Left hindlimb (tissue), 1 donor: ENCODE measurements at places on chromosomes 5 and 9.

DNA sequence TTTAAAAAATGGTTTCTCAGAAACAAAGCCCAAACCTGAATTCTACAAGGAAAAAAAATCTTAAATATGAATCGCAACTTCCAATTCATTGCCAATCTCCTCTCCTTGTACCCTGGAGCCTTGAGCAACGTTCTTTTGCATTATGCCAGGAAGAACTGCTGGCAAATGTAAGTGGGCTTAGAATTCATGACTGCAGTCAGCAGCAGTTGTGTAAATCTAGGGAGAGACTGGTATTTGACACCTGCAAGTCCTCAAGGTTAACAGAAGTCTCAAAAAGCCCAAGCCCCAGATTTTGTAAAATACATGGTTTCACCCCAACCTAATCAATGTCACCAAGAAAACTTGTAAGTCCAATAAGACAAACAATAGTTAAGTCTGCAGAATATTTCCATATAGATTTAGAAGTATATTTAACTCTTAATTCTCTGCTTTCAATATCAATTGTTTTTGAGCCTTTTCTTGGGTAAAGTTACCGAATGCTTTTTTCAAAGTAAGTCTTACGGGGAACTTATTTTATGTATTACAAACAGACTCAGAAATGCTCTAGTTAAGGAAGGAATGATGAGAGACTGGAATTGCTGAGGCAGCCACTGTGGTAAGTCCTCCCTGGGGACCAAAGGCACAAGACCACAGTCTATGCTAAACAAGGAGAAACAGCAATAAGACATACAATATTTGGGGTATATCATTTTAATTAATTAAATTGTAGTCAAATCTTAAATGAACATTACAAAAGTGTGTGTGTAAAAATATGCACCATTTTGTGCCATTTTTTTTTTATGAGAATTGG lies 31.3 kb downstream of the ELL2 start:
- DNase-seq: no peak

- DNase-seq: no peak
These were observed 90.0 kb upstream of the PLPPR1 start for GRCh38 chr9:100938507-100938906.

DNA sequence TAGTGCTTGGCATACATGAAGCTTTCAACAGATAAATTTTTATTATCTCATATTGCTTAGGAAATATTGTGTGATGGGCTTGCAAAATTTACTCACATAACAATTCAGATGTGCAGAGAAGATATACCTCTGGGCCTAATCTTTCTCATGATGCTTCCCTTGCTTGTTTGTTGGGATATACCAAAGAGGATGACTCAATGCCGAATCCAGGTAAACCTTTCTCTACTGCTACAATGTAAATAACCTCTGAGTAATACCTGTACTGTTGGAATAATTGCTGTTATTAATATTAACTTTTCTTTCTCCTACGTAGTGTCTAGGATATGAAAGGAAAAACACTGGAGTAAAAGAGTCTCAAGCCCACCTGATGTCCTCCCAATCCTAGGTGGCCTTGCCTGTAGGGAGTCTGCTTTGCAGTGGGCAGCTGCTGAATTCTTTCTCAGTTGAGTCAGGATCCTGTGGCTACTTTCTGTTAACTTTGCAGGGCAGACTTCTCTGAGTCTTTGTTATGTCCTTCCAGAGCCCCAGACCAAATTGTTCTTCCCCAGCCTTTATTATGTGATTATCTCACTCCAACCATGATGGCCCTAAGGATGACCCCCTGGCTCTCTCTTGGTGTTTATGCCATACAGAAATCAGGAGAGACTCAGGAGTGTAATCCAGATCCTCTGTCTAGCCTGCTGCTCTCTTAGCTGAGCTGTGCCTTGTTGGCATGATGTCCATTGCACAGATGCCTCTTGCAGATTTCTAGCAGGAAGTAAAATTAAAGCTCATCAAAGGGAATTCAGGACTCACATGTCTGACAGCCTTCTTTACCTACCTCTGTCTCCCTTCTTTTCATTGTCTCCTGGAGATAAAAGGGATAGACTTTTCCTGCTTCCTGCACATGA lies 208.1 kb downstream of the SNX18 start:
- DNase-seq: no peak

GRCh38 chr5:151718153-151718552 lies 31.4 kb upstream of the SPARC start:
- no peak for DNase-seq

GRCh38 chr5:177425196-177425800 lies 1.2 kb upstream of the GRK6 start:
- no peak for DNase-seq

DNA sequence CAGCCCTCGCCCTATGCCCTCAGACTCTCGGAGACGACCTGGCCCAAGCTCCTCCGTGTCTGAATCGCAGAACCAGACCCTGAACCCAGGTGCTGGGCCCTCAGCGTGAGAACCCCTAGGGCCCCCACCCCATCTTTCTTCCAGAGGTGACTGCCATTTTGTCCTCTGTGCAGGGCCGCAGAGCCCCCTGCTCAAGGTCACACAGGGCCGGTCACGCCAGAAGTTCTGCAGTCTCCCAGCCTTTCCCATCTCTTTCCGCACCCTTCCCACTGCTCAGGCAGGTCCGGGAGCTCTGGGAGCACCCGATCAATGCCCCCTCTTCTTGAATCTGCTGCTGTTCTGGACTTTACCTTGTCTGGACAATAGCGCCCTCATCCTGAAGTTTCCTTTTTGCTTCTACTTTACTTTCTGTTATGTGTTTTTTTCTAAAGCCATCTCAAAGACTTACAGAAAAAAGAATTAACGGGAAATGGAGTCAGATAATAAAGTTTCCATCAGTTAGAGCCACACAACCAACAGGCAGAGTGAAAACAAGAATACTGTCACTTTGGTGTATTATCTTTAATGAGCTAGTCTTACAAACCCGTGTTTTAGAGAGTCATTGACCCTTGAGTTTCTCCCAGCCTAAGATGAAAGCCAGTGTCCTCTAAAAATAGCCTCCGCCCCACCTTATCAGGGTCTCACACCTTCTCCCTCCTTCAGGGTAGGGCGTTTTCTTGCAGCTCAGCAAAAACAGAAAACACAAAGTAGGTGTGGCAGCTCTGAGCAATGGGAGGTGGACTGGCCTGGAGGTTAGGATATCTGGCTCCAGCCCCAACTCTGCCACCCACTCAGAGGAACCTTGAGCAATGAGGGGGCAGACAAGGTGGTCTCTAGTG lies 1.8 kb downstream of the TMOD1 start:
- no peak for DNase-seq

GRCh38 chr9:87119328-87119881 lies 172.1 kb upstream of the GAS1 start:
- DNase-seq: peak; percentile 71

GRCh38 chr9:93177676-93178075 lies 6.3 kb upstream of the WNK2 start:
- no peak for DNase-seq

DNA sequence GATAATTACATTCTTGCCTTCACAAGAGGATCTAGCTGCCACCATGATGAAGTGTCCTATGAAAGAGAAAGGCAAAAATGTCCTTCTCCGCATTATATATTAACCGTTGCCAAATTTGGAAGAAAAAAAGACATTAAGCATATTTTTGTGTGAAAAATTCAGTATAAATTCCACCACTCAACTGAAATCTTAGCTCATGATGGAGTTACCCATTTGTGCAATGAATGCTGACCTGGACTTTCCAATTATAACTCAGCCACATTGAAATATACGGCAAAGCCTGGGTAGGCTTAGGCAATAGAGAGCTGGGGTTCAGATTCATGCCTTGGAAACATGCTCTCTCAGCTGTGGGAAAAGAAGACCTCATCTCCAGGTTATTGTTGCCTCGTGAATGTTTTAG lies 71.3 kb upstream of the VCAN start:
- DNase-seq: no peak

- DNase-seq: peak; percentile 61
These were observed 88.6 kb downstream of the KCNN2 start for GRCh38 chr5:114450437-114450836.

- no peak for DNase-seq
These were observed 185.7 kb downstream of the GAPVD1 start for GRCh38 chr9:125447202-125447802.

DNA sequence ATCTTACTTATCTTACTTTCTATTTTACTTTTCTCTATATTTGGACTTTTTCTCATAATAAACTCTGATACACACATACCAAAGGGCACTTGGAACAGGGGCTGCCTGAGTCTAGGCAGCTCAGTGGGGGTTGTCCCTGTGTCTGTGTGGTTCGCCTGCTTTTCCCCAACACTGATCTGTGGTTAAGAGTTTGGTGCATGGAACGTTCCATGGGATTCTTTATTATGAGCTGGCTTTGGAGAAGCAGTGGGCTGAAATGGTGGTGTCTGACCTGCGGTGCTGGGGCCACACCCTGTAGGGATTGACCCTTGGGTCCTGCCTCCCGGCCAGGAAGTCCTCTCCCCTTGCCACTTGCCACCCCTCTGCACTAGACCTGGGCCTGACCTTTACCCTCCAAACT lies 47.4 kb downstream of the ANKRD33B start:
- DNase-seq: no peak

GRCh38 chr9:95627802-95628201 lies 111.0 kb upstream of the PTCH1 start:
- no peak for DNase-seq

DNA sequence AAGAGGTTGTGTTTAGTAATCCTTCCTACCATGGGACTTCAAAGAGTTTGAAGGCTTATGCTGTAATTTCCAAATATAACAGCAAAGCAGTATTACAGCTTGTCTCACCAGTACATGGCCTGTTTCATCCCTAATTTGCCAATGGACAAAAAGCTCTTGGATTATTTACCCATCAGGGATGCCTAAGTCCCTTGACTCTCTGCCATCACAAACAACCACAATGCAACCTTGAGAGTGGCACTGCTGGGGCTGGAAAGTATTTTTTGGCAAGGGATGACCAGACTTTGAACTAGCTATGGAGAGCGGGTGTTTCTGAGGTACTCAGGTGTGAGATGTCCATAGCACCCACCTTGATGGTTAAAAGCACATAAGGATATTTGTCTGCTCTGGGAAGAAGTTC lies 9.1 kb downstream of the MAMDC2 start:
- DNase-seq: no peak

GRCh38 chr5:96150007-96150406 lies 188.4 kb upstream of the ELL2 start:
- no peak for DNase-seq

GRCh38 chr9:124840300-124840833 lies 12.9 kb upstream of the WDR38 start:
- peak; percentile 82 for DNase-seq

DNA sequence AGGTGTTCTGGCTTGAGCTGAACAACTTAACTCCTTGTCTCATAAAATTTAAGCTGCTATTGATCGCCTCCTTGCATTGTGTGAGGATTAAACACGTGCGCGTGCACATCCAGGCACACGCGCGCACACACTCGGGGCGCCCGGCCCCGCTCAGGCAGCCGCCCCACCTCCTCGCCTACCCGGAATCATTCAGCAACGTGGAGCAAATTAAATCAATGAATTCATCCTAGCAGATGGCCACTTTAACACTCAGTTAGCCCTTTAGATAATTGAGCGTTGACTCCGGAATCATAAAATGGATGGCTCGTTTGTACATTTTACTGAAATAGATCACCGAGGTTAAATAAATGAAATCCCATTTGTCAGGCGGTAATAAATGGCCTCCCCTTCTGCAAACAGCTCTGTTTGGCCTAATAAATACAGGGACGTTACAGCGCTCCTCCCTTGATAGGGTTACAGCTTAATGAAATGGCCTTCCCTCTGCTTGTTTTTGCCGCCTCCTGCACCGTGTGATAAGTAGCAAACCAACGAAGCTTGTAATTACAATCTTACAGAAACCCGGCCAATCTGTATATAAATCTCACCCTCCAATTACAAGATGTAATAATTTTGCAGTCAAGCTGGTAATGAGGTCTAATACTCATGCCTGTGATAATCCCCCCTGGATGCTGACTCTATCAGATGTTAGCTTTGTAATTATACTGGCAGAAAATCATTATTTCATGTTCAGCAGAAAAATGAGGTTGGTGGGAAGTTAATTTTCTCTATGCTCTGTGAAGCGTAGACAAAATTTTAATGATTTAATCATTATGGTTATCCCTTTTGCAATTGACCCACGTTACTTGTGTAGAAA lies 229.7 kb upstream of the IRX4 start:
- no peak for DNase-seq

- peak; percentile 61 for DNase-seq
These were observed 24.0 kb downstream of the HNRNPK start for GRCh38 chr9:83956086-83956435.

DNA sequence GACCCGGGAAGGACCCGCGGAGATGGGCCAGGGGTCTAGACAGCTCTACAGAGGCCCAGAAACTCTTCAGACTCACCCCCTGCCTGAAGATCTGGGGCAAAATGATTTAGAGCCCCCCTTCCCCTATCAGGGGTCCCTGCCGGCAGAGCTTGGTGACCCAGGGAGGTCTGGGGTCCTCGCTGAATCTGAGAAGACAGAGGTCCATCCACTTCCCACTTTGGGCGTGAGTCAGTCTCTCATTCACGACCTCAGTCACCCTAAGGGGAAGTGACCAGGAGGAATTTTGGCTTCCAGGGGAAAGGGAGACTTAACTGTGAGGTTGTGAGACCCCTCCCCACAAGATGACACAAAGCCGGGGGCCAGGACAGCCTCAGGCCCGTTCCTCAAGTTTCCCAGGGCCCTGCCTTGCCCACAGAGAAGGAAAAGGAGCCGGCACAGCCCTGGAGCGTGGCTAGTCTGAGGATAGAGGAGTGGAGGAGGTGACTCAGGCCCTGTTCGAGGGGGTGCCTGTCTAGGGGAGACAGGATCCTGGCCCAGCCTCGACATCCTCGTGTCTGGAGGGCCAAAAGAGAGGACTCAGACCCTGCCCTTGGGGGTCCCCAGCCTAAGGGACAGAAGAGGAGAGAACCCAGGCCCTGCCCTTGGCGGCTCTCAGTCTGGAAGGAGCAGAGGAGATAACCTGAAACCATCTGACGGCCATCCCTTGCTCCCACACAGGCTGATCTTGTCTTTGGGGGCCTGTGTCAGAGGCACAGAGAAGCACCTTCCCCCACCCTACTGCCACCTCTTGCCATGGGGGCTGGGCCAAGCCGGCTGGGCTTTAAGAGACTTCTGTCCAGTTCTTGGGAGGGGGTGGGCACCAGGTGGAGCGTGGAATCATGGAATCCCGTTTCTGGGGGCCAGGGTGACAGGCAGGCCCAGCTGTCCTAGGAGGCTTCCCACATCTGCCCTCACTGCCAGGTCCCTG lies 889 bp downstream of the PDLIM4 start:
- peak; percentile 65 for DNase-seq
